Fibroblast of skin of right quadriceps (primary cell): ENCODE measurements at places on chromosomes 7 and 10.

DNA sequence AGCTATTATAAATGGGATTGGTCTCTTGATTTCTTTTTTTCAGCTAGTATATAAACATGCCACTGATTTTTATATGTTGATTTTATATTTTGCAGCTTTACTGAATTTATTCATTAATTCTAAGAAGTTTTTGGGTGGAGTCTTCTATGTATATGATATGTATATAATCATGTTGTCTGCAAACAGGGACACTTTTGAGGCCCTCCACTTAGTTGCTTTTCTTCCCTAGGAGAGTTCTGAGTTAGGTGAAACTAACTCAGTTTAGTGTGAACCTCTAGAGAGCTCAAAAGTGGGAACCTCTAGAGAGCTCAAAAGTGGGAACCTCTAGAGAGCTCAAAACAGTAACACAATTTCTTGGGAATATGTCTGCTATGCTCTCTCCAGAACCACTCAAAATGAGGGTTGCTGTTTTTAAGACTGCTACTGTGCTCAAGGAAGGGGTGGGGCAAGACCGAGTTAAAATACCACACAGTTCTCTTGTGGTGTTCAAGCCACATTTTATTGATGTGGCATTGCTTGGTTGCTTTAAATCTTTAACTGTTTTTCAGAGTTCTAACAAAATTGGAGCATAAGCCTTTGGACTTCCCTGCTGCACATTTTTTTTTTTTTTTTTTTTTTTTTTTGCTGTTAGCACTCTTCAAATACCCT lies 13.2 kb downstream of the CCDC7 start:
- DNase-seq, result no peak

- DNase-seq, result no peak
Measured at GRCh38 chr10:47285381-47286115, 14.4 kb upstream of the GDF10 start.

GRCh38 chr7:124489925-124490324 lies 275.7 kb downstream of the GPR37 start:
- DNase-seq, result no peak

DNA sequence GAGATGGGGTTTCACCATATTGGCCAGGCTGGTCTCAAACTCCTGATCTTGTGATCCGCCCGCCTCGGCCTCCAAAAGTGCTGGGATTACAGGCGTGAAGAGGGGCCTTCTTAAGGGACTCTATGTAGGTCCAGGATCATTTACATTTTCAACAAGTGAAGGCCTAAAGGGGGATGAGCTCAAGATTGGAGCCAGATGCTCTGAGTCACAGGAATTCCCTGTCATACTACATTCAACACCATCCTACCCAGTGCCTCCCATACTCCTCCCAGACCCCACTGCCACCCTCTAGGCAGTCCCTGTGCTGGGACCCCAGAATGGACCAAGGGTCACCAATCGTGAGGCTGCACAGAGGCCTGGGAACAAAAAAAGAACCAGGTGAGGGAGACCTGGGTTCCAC lies 29.9 kb downstream of the CYTH3 start:
- peak; percentile 75 for DNase-seq

DNA sequence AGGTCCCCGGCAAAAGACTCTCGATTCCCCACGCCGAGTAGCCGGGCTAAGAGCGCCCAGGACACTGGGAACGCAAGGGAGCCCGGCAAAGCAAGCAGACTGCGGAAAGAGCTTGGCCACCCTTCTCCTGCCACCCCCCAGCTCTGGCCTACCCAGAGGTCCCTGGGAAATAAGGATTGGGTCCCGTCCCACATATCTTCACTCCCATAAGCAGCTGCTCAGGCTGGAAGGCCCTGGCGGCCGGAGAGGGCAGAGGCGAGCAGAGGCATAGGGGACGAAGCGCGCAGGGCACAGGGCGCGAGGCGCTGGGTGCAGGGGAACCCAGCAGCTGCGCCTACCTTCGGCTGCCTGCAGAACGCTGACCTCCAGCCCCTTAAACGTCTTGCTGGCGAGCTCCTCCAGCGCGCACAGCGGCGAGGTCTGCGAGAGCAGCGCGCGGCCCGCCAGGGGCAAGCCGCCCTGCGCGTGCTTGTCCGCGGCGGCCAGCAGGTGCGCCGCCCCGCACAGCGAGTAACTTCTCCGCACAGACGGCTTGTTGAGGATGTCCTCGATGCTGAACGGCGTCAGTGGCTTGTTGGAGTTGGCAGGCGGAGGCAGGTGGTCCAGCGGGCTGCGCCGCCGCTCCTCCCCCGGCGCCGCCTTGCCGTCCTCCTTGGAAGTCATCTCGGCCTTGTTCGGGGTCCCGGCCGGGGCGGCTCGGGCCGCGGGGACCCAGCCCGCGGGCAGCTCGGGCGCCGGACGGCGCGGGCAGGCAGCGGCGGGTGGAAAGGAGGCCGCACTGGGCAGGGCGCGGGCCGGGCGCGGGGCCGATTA lies 904 bp downstream of the LBX1 start:
- DNase-seq, result no peak

DNA sequence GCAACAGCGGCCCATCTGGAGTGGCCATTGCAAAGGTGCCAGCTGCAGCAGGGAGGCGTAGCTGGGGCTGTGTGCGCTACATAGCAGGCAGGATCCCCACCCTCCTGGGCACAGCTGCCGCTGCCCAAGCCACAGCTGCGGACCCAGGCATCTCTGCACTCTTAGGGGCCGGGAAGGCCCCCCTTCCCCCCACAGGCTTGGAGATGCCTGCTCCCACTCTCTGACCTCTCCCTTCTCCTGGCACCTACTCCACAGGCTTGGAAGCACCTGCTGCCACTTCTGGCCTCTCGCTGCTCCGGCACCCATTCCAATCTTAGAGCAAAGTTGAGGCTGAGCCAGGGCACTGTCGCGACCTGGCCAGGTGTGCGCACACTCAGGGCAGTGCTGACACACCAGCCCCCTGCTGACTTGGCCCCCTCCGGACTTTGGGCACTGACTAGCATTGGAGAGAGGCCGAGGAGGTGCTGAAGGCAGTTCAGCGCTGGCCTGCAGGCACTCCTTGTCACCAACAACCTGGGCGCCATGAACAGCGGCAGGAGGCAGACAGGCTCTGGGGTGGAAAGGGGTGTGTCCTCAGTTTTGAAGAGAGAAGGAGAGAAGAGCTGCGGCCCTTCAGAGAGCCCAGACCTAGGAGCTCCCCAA lies 18.4 kb downstream of the RBM48 start:
- no peak for DNase-seq

DNA sequence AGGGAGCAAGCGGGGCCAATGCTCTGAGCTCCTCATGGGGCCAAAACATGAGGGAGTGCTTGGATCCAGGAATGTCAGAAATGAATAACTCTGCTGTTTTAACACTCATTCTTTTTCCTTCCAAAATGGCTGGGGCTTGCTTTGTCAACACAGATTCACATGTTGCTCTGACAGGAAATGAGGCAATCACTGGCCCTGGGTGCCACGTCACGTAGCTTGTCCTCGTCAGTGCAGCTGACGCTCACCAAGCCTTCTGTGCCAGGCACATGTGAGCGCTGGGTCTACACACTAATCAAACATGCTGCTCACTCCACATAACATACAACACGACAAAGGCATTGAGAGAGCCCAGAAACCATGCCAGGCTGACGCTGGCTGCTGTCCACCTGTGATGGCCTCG lies 198.9 kb downstream of the WDR37 start:
- no peak for DNase-seq

GRCh38 chr7:104160375-104160774 lies 47.4 kb downstream of the ORC5 start:
- DNase-seq, result peak; percentile 8

- DNase-seq, result no peak
Measured at GRCh38 chr10:96014473-96015102, 28.8 kb upstream of the CCNJ start.

DNA sequence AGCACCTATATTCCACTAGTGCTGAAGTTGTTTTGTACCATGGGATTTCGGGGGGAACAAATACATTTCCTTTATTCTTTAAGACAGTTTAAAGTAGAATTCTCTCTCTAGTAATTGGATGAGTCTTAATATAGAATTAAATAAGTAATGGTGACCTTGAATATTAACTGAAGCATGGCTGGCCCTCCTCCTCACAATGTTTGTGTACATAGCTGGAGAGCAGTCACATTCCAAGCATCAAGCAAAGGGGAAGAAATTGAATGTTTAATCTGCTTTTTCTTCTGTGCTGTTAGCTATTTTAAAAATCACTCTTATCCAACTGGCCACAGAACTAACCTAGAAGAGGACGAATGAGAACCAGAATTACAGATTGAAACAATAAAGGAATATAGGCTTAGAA lies 906.9 kb downstream of the CCSER2 start:
- DNase-seq, result no peak

GRCh38 chr10:14527134-14527844 lies 196.6 kb upstream of the FRMD4A start:
- DNase-seq, result no peak

- no peak for DNase-seq
Measured at GRCh38 chr7:150668472-150668911, 17.0 kb upstream of the GIMAP2 start.

- no peak for DNase-seq
Measured at GRCh38 chr7:141956084-141956483, 9.3 kb upstream of the CLEC5A start.

DNA sequence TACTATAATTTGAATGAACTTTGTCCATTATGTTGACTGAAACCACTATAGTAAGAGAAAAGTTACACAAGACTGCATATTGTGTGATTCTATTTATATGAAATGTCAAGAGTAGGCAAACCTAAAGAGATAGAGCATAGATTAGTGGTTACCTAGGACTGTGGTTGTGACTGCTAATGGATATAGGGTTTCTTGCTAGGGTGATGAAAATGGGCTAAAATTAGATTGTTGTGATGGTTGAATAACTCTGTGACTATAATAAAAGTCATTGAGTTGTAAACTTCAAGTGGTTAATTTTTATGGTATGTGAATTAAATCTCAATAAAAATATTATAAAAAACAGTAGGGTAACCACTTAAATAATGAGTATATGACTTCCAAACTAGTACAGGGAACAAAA lies 142.9 kb upstream of the AHR start:
- no peak for DNase-seq

DNA sequence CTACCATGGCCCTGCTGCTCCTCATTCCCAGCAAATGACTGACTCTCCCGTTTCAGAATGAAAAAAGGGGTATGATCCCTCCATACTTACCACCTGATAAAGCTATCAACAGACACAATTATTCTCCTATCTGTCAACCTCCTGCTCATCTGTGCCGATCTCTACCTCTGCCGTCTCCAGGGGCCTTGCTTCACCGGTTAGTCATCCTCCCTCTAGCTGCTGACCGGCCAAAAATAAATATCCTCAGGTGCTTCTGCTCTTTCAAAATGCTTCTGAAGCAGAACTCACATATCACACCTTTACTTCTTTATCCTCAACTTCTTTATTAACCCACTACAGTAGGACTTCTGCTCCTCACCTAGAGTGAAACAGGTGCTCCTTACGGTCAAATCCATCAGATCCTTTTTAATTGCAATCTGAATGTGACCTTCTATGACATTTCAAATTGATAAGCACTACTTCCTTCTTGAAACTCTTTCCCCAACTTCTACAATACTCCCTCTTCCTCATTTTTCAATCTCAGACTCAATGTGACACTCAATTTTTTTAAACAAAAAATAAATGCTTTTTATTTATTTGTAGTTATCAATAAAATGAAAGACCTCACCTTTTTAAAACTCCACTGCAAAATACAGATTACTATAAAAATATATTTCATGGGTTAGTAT lies 63.2 kb downstream of the LMBR1 start:
- DNase-seq, result no peak

GRCh38 chr10:79048639-79049550 lies 19.9 kb upstream of the ZMIZ1 start:
- no peak for DNase-seq

DNA sequence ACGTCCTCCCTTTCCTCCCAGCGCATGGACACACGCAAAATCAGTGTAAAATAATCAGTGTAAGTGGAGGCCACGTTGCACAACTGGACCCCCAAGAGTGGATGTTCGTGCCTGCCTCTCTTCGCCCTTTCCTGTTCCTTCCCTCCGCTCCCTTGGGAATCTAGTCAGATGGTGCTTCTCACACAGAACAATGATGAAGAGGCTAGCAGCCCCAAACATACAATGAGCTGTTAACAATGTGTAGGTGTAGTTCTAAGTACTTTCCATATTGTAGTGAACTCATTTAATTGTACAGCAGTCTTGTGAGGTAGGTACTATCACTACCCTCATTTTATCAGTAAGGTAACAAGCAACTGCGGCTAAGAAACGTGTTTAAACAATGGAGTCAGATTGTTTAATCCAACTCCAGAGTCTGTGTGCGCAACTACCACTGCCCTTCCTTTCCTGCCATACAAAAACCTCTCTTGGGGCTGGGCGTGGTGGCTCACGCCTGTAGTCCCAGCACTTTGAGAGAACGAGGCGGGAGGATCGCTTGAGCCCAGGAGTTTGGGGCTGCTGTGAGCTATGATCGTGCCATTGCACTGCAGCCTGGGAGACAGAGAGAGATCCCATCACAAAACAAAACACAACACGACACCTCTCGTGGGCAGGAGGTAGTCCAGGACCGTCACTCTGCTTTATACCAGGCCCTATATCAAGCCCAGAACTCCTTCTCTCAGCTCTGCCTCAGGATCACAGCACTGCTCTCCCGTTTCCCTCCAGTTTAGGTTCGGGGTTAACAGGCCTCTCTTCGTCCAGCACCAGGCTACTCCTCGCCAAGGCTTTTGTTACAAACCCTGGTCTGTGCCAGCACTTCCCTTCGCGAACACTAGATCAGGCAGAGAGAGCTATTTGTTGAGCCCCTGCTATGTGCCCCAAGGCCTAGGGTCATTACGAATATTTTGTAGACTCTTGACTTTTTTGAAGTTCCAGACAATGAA lies 1.1 kb downstream of the FKBP9 start:
- peak; percentile 81 for DNase-seq

- peak; percentile 10 for DNase-seq
Measured at GRCh38 chr7:134212576-134213546, 85.7 kb downstream of the LRGUK start.

DNA sequence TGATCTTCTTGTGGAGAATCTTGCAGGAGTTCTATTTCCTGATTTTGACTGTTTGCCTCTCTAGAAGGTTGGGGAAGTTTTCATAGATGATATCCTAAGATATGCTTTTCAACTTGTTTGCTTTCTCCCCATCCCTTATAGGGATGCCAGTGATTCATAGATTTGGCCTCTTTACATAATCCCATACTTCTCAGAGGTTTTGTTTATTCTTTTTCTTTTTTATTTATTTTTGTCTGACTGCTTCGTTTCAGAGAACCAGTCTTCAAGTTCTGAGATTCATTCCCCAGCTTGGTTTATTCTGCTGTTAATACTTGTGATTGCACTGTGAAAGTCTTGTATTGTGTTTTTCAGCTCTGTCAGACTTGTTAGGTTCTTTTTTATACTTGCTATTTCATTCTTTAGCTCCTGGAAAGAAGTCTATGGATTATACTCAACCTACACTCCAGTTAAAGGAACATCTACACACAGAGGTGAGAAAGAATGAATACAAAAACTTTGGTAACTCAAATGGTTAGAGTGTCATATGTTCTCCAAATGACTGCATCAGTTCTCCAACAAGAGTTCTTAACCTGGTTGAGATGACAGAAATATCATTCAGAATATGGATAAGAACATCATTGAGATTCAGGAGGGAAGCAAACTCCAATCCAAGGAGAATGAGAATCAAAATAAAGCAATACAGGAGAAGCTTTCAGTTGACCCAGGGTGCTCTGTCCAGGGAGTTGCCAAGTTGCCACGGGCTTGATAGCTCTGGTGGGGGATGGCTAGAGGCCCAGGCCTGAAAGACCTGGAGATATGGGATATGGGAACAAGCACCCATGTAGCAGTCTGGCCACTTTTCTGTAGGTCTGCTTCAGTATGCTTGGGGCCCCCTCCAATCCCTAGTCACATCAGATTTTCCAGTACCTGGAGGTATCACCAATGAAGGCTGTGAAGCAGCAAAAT lies 150.3 kb downstream of the AHR start:
- DNase-seq, result no peak

GRCh38 chr10:87991946-87992345 lies 128.5 kb downstream of the PTEN start:
- peak; percentile 18 for DNase-seq
